Stimulated activated CD4-positive, alpha-beta T cell treated with anti-CD3 and anti-CD28 coated beads, Interleukin-15, amount 100 ng/mL, for 48 hours (primary cell): ENCODE measurements at places on chromosomes 6 and 20.

- DNase-seq = no peak
Measured at GRCh38 chr20:37521061-37521771, at the start of gene NNAT. NNAT (plus strand) TSS chr20:37521250; CDS start chr20:37521332, 82 bp downstream.

- no peak for DNase-seq
Measured at GRCh38 chr20:41029150-41029901, 704 bp downstream of the TOP1 start.

DNA sequence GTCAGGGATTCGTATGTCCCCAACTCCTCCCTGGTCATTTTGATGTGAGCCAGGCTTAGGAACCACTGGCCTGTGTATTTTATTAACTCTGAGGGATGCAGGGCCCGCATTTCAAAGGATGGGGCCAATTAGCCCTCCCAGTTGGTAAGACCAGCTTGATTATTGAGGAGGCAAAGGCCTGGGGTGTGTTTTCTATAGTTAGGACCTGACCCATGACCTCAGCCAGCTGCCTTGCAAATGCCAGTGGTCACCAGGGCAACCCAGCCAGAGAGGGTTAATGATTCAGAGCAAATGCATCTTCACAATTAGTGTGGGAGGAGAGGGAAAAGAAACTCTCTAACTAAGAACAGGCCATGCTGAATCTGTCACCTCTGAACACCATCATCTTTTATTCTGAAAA lies 835.4 kb downstream of the MAFB start:
- DNase-seq = no peak

GRCh38 chr20:5463007-5463686 lies 146.4 kb upstream of the PROKR2 start:
- no peak for DNase-seq

GRCh38 chr6:26105109-26105730 lies 18.0 kb downstream of the HFE start:
- DNase-seq = no peak

- no peak for DNase-seq
Measured at GRCh38 chr20:59660471-59660870, 56.1 kb downstream of the PHACTR3 start.

- no peak for DNase-seq
Measured at GRCh38 chr20:41198443-41198842, 61.1 kb downstream of the PLCG1 start.

DNA sequence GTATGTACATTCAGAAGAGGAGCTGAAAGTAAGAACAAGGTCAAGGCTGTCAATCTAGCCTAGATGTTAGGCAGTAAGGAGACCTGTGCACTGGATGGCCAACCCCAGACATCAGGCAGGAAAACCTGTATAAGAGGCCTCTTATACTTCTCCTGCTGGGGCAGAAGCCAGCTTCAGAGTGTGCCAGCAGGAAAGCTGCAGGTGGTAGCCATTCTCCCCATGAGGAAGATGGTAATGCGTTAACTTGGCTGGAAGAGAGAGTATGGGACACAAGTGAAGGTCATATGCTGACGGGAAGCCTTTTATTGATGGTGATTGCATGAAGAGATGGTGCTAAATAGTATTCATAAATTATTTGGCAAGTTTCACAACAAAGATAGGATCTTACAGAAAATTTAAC lies 20.6 kb downstream of the NHLRC1 start:
- no peak for DNase-seq

- no peak for DNase-seq
Measured at GRCh38 chr6:14274546-14275492, 157.2 kb downstream of the CD83 start.

DNA sequence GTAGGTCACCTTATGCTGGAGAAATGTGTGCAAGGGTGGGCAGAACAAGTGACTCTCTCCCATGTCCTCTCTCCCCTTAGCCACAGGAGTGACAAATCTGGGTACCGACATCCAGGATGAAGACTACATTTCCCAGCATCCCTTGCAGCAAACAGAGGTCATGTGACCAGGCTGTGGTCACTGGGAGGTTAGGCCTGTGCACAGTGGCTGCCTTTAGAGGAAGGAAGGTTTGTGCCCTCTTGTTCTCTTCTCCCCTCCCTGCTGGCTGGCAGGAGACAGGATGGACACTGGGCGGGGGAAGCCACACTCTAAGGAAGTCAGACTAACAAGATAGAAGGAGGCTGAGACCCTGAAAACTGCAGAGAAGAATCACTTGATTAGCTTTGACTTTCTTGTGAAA lies 360.2 kb downstream of the PREX1 start:
- DNase-seq = no peak

DNA sequence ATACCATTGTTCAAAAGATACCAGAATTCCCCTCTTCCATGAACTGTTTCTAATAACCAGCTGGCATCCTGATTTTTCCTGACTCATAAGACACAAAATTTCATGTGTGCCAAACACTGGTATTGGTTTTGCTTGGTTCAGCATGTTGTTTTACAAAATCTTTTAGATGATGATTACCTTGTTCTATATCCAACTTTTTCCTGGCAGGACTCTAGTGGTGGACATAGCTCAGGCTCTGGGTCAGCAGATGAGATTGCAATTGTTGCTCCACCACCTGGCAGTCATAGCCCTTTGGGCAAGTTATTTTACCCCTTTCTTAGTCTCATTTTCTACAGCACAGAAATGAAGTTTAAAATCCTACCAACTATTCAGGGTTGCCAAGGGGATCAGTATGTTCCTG lies 6.2 kb downstream of the TRIM38 start:
- no peak for DNase-seq

DNA sequence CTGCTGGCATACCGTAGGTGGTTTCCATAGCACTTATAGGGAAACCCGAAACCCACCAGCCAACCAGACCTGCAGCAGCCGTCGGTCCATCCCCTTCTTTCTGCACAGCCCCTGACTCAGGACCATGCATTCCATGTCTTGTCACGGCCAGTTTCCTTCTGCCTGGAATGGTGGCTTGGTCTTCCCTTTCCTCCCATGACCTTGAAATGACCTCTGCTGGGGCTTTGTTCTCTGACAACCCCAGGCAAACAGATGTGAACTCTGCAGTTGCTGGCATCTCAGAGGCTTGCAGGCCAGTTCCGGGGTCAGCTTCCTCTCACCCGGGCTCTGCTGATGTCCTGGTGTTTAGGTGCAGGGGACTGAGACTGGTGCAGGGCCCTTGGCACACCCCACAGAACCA lies 250.8 kb downstream of the SMOC2 start:
- DNase-seq = no peak

DNA sequence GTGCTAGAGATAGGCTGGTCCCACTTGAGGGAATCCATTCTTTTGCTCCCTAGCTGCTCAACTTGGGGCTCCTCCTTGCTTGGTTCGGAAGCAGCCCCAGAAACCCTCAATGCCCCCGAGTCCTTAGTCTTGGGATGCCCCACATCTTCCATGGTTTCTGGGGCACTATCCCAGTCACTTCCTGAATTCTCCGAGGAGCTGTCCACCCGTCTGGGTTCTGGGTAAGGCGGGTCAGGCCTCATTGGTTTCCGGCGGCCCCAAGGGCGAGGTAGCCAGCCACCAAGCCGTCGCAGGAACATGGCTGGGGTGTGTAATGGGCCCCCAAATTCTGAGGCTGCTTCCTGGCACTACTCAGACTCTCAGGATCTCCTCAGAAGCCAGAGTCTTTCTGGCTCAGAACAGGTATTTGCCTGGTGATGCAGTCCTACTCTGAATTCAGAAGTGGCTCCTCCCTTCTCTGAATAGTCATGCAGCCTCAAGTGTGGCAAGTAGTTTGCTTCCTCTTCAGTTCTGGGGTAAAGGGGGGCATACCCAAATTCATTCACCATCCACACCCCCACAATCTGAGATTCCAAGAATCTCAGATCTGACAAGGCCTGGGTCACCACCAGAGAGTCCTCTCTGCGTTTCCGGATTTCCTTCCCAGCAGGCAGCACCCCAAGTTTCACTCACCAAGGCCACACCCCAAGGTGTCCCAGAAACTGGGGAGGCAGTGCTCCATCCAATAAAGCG lies 763 bp downstream of the C6orf47 start:
- no peak for DNase-seq

DNA sequence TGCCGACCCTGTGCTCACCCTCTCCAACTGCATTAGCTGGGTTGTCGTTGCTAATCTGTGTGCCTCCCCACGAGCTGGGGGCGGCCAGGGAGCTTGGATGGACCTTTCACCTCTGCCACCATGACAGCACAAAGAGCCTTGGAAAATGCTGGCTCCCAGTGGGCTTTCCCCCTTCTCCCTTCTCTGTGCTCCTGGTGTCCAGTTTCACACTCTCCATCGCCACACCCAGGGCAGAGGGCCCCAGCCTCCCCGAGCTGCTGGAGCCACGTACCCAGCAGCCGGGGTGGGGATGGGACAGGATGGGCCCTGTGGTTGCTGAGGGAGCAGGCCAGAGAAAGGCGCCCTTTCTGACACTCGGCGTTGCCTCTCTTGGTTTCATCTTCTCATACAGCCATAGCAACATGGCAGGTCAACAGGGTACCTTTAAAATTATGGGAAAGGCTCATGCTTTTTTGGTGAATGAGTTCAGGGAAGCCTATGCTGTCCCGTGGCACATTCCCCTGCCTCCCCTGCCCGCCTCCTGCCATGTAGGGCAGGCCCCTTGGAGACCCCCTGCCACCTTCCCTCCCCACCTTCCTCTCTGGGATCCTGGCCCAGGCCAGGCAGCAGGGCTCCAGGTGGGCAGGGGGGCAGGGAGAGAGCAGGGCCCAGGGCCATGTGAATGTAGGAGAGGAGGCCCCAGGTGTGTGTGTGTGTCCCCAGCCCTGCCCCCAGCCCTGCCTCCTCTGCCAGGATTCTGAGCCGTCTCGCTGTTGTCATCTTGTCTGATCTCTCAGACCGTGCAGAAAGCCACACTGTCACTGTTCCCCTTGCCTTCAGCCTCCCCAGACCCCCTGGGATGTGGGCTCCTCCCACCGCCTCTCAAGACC lies 85.2 kb upstream of the CCDC167 start:
- DNase-seq = no peak

DNA sequence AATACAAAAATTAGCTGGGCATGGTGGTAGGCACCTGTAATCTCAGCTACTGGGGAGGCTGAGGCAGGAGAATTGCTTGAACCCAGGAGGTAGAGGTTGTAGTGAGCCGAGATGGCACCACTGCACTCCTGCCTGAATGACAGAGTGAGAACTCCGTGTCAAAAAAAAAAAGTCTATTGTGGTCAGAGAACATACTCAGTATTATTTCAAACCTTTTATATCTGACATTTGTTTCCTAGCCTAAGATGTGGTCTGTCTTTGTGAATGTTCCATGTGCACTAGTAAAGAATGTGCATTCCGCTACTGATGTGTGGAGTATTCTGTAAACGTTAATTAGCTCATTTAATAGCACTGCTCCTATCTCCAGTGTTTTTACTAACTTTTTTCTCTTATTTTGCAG lies 11.7 kb downstream of the RAB22A start:
- DNase-seq = no peak

DNA sequence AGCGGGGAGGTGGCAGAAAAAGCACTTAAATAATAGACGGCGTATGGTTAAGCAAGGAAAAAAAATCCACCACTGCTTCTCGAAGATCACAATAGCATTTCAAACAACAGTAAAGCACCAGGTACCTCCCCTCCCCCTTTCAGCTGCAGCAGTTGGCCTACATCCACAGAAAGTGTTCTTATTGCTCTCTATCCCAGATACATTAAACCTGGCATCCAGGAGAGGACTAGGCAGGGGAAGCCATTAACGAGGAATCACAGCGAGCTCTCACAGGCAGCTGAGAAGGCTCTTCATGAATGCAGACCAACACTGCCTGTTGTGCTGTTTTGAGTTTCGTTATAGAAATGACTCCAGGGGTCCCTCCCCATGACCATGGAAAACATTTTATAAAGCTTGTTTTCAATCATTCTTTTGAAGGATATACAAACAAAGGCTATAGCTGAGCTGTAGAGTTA lies 11.8 kb downstream of the FYN start:
- no peak for DNase-seq

- DNase-seq = no peak
Measured at GRCh38 chr6:149979293-149979692, 15.6 kb downstream of the ULBP1 start.

GRCh38 chr6:89727501-89727900 lies 89.0 kb upstream of the LYRM2 start:
- DNase-seq = no peak

DNA sequence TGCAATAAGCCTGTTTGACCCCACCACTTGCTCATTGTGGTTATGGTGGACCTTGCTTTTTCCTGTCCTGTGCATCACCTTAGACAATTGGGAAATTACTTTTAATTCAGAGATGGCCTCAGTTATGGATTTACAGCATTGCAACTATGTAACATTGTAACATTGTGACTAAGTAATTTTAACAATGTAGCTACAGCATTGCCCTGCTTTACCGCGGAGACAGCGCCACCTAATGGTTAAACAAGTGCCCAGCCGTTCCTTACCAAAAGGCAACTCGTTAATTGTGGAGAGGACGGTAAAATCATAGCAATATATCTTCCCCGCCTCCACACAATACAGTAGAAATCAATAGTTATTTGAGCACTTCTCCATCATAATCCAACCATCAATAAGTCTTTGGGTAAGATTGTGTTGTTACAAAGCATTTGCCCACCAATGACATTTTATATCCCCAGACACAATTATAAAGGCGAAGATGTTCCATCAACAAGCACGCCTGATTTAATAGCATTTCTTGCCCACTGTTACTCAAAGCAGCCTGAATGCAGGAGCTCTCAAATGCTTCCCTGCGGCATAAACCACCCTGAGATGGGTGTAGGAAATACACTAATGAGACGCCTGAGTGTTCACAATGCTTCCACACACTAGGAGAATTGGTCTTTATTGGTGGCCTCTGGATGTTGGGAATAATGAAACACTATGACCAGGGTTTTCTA lies 93.7 kb downstream of the PROKR2 start:
- DNase-seq = peak; percentile 55

DNA sequence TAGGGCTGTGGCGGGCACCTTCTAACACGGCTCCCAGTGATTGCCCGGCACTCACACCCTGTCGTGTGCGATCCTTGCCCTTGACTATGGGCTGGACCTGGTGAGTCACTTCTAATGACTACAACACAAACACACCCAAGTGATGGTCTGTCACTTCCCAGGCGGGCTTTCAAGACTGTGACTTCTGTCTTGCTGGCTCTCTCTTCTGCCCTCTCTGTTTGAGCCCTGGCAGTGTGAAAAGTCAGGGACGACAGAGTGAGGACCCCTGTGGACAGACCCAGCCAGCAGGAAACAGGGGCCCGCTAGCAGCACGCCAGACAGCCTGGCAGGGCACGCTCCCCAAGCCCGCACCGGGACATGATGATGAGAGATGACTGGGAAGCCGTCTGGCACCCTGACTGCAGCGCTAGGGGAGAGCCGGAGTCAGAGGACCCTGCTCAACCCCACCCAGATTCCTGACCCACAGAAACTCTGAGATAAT lies 43.0 kb downstream of the KIF16B start:
- no peak for DNase-seq

GRCh38 chr6:42025845-42026243 lies 24.5 kb upstream of the TAF8 start:
- DNase-seq = no peak

DNA sequence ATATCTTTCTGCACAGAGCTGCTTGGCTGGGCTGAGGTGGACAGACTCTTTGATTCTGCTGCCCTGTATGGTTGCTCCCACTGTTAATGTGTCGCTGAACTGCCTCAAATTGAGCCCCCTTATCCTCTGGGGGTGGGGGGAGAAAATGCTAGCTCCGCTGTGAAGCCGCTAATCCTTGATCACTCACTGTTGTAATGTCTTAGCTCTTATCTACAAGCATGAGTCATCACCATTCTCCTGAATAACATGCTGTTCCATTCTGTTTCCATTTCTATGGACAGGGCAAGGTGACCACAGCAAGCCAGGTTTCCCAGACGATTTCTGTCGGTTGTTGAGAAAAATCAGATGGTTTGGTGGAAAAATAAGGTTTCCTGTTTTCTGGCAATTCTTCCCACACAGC lies 218.4 kb upstream of the GGTLC1 start:
- no peak for DNase-seq
